MCF 10A (cell line): ENCODE measurements at places on chromosomes 1 and 21. TPM values are rescaled to one million over a fixed set of nuclear protein-coding genes. Genes with fewer than 3 reads are reported as not detected.

The EPHA2 gene
- total RNA-seq: 206 and 248 TPM in 2 replicates

The CELA2A gene
- not detected in 2 replicates for total RNA-seq

The CSF1 gene
- 6.3 and 11.7 TPM in 2 replicates for total RNA-seq

The RGS16 gene
- 11.9 and 13.7 TPM in 2 replicates for total RNA-seq

The FAM167B gene
- 0.34 TPM in 1 of 2 replicates, not detected in the other for total RNA-seq

The TFB2M gene
- total RNA-seq: 38.3 and 52.0 TPM in 2 replicates

The ERICH3 gene
- total RNA-seq: not detected in 2 replicates

The CCDC18 gene
- 14.6 and 22.2 TPM in 2 replicates for total RNA-seq

The HCRTR1 gene
- not detected in 2 replicates for total RNA-seq

The SLC5A3 gene
- 8.1 and 8.5 TPM in 2 replicates for total RNA-seq

The PTGER3 gene
- total RNA-seq: not detected in 2 replicates

The OR14K1 gene
- not detected in 2 replicates for total RNA-seq

The KCNA3 gene
- total RNA-seq: not detected in 2 replicates

The CFAP74 gene
- total RNA-seq: not detected in 2 replicates

The DDR2 gene
- 4.9 and 5.9 TPM in 2 replicates for total RNA-seq

The ASCL5 gene
- not detected in 2 replicates for total RNA-seq

The NLRP3 gene
- 0.16 and 0.42 TPM in 2 replicates for total RNA-seq

The BEND5 gene
- not detected in 2 replicates for total RNA-seq

The ZNF593 gene
- 61.5 and 82.6 TPM in 2 replicates for total RNA-seq

The ADAM30 gene
- not detected in 2 replicates for total RNA-seq

The LDLRAD1 gene
- not detected in 2 replicates for total RNA-seq

The KCNE1 gene
- total RNA-seq: 0.14 and 0.20 TPM in 2 replicates

The EPHB2 gene
- total RNA-seq: 0.22 and 0.79 TPM in 2 replicates

The SAMD11 gene
- not detected in 2 replicates for total RNA-seq

The PCBP3 gene
- 3.7 and 6.6 TPM in 2 replicates for total RNA-seq
